RWPE1 (cell line): ENCODE measurements at places on chromosomes 4 and X.

GRCh38 chrX:140501321-140501720 lies 3.5 kb downstream of the SOX3 start:
- no peak for DNase-seq

DNA sequence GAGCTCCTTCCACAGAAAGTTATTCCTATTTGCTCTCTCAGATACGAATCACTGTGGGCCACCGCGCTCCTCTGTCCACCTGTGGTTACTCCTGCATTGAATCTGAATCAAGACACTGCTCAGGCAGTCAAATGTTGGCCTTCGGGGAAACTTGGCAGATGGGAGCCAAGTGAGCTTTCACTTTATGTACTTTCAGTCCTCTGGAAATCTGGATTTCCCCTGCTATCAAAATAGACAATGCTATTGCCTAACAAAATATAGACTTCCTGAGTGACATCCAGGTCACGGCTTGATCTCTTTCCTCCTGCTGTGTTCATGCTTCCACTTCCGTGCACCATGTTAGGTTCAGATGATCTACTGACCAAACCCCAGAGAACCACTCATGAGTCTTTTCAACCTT lies 43.8 kb downstream of the FHL1 start:
- DNase-seq: no peak

GRCh38 chr4:133618963-133619362 lies 469.9 kb downstream of the PCDH10 start:
- no peak for DNase-seq

DNA sequence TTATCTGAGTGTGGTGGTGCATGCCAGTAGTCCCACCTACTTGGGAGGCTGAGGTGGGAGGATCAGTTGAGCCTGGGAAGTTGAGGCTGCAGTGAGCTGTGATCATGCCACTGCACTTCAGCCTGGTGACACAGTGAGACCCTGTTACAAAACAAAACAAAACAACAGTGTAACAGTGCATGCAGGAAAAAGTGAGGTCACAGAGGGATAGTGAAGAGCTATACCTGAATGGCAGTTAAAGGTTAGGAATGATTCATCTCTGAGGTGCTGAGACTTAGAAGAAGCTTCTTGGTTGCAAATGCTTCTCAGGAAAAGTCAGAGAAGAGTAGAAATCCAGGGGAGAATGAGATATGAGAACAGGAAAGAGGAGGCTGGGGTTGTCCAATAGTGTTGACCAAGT lies 178.7 kb downstream of the FRAS1 start:
- no peak for DNase-seq

GRCh38 chr4:176475067-176475466 lies 155.3 kb downstream of the SPCS3 start:
- no peak for DNase-seq

DNA sequence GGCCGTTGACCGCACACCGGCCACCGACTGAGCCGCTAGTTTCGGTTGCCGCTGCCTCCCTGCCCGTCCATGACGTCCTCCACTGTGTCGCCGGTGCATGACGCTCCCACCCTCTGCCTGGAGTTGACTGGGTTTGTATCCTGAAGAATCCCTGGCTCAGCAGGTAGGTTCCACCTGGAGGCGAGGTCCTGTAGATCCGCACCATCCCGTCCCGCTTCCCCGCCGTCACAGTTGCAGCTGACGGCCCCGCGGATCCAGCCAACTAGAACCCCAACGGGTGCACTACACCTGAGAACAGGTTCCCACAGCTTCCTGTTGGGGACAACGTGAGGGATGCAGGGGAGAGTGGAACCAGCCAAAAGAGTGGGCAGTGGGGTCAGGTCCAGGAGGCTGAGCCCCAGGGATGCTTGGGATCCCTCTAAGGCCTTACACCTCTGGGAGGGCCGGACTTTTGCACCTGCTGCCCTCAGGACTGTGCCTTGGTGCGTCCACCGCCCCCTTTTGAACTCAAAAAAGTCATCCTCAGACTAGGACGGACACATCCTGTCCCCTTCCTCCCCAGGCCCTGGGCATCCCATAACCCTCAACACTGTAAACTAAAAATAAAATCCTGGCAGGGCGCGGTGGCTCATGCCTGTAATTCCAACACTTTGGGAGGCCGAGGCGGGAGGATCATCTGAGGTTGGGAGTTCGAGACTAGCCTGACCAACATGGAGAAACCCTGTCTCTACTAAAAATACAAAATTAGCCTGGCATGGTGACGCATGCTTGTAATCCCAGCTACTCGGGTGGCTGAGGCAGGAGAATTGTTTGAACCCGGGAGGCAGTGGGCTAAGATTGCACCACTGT lies 1.1 kb upstream of the SLBP start:
- peak; percentile 55 for DNase-seq

GRCh38 chr4:105520819-105521790 lies 31.3 kb upstream of the ARHGEF38 start:
- peak; percentile 53 for DNase-seq

DNA sequence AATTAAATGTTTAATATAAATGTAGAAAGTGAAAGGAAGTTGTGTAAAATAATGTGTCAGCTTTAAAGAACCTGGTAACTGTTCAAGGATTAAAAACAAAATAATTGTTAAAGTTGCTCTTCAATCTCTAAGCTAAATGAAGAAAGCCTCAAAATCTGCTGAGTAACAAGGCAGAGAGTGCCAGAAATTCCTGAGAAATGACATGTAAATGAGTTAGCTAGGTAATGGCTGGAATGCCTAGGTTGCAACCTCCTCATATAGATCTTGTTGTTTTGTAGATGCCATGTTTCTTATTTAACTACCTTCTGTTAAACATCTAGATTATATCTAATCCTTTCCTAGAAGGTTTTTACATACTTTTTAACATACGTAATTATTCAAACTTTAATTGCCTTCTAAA lies 763.6 kb upstream of the AGA start:
- peak; percentile 29 for DNase-seq

DNA sequence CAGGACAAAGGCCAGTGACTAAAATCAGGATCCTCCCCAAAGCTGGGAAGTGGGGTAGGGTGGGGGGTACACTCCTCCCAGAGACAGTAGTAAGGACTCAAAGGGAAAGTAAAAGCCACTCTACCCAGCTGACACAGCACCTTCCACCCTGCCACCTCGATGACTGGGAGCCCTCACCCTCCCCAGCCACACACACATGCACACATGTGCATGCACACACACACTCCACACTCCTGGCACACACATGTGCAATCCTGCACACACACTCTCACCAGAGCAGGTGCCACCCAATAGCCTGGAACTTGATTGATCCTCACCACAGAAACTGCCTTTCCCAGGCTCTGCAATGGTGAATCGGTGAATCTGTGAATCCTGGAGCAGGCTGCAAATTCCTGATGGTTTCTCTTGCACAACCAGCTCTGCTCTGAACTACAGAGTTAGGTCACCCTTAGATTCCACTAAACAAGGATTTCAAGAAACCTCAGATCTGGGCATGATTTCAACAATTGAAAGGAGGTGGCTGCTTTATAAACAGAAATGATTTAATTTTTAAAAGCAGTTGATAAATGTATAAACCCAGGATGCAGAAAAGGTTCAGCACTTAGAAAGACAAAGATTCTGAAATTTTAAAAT lies 21.5 kb downstream of the AMOT start:
- DNase-seq: no peak

GRCh38 chr4:109614466-109614865 lies 54.4 kb downstream of the MCUB start:
- DNase-seq: no peak

DNA sequence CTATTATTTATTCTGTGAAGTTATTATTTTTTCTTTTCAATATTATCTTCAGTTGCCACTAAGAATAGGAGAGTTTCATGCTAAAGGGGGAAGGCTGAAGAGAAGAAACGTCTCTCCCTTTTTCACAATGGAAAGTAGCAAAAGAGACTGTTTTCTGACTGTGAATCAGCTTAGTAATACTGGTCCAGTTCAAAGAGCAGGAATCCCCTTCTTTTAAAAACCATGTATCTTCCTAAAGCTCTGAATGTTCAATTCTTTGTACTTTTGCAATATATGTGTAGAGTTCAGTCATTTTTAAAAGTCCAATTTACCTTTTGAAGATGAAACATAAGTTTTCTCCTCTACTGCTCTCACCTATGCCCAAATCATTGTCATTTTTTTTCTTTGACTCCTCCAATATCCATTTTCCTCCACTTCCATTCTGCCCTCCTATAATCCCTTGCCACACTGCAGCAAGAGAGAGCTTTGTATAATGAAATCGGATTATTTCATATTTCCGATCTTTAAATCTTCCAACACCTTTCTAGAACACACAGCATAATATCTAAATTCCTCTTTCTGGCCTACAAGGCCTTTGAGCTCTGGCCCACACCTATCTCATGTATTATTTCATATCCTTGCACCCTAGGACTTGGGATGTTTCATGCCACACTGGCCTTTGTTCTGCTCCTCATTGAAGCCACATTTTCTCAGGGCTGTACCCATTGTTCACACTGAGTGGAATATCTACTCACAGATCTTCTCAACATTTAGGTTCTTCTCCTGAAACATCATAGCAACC lies 195.3 kb downstream of the CAMK2D start:
- no peak for DNase-seq

GRCh38 chrX:24002167-24002566 lies 24.8 kb downstream of the KLHL15 start:
- no peak for DNase-seq
